ENCODE measurements at places on chromosomes 11 and 22. TPM values are rescaled to one million over a fixed set of nuclear protein-coding genes. Genes with fewer than 3 reads are reported as not detected.

- no peak for DNase-seq
Measured at GRCh38 chr11:62497132-62497801, 49.3 kb downstream of the AHNAK start.

DNA sequence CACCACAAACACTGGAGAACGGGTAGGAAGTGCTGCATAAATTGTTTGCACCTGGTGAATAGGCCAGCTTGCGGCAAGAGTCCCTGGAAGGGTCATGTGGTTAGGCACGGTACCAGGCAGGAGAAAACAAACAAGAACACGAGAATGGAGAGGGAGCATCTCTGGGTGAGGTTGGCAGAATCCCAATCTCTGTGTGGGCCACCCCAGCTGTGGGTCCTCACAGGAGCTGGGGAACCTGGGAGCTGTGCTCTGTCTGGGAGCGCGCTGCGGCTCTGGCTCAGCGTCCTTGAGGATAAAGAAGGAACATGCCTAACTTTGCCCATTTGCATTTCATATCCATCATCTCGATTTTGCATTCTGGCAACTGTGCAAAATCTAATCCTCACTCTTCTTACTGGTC lies 46.1 kb upstream of the JAM3 start:
- no peak for DNase-seq

DNA sequence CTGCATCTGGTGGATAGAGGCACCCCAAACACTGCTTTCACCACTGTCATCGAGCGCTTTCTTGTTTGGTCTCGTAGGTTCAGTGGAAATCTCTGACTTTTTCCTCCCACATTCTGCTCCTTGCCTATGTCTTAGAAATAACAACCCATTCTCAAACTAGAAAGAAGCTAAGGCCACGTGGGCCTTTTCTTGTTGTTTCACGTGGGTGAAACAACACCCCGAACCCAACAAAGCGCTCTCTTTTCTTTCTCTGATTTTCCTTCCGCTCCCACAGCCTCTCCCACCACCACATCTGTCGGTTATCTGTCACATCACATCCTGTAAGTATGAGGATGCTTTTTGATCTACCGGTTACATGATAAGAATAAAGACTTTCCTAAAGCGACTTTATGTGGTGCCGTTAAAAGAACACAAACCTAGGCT lies 77.1 kb downstream of the LINC01488 start:
- no peak for DNase-seq

DNA sequence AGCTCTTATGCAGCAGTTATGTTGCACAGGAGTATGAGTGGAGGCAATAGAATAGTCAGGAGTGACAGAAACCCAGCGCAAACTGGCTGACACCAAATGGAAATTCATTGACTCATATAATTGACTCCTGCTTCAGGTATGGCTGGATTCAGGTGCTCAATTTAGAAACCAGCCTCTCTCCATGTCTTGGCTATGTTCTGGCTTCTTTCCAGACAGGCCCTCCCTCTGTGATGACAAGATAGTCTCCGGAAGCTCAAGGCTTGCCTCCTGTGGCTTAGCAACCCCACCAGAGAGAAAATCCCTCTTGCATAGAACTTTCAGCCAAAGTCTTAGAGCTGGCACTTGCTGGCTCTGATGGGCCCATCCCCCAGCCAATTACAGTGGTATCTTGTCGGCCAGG lies 28.1 kb upstream of the MN1 start:
- no peak for DNase-seq

CDHR5 gene
- total RNA-seq: not detected

SLC37A2 gene
- total RNA-seq: 0.17 TPM

CCDC188 gene
- not detected for total RNA-seq

DBX1 gene
- total RNA-seq: not detected

GTF2H1 gene
- 56.9 TPM for total RNA-seq
